ENCODE measurements at places on chromosomes 4 and X. TPM values are rescaled to one million over a fixed set of nuclear protein-coding genes. Genes with fewer than 3 reads are reported as not detected.

The VSIG1 gene
- total RNA-seq = not detected

GRCh38 chr4:80507077-80507476 is 171.5 kb downstream of the CFAP299 start:
- DNase-seq = no peak

DNA sequence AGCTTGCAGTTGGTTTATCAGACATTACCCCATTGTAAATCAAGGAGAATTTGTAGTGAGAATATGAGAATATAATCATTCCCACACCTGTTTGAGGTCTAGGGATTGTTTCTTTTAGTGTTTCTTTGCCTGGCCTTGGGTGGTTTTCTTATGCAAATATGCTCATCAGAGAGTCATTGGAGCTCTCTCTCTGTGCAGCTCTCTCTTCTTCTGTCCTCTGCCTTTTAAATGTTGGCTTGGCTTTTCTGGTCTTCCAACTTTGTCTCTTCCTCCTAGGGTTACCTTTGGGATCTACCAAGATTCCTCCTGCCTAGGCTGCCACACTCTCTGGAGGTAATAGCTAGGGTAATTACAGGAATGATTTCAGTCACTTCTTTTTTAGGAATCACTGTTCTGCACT is 102.3 kb upstream of the ARSJ start:
- no peak for DNase-seq

DNA sequence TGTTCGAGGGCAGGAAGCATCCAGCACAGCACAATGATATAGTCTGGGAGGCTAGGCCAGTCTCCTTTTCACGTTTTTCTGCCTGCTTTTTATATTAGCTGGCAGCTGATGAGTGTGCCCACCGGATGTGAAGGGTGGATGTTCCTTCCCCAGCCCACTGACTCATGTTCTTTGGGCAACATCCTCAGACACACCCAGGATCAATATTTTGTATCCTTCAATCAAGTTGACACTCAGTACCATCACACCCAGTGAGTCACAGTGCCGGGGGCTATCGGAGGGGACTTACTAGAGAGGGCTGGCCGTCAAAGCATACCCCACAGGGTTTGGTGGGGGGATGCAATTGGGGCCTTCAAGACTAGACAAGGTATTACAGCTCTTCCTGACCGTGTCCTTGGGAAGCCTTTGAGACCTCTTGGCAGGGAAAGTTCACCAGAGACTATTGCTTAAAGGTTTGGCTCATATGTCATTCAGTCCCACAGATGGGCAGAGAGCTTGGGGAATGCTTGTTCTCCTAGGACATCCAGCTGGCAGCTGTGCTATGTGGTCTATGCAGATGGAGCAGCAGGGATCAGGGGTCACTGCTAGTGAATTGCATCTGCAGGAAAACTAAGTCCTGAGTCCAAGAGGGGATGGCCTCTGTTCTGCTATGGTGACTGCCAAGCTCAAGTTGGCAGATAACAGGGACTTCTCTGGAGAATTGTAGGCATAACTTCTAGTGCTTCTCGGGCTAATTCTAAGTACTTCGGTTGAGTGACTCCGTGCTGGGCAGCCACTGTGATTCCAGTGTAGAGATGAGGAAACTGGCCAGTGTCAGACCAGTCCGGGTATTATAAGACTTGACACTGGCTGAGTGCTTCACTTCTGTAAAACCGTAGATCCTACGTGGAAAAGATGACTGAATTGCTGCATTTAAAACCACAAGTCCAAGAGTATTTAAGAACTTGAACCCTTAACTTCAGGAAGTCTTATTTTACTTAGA is 12.9 kb upstream of the WDR1 start:
- no peak for DNase-seq

DNA sequence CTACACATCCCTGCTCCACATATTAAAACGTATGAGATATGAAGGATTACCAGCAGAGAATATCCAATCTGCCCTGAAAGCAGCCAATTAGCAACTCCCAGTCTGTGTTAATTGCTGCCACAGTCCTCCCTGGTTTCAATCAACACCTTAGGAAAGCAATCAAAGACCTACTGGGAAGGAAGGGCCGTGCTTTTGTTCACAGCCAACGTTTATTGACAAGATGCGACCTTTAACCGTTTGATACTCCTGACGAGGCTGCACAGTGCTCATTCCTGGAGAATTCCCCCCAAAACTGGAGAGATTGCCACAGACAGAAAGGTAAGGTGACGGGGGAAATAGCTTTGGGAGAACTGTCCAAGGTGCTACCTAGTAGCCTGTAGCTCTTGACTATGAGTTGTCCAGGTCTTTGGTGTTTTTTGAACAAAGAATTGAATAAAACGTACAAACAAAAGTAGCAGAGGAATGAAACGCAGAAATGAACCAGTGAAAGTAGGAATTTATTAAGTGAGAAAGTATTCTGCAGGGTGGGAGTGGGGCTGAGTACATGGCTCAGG is 596.5 kb downstream of the NLGN4X start:
- no peak for DNase-seq

DNA sequence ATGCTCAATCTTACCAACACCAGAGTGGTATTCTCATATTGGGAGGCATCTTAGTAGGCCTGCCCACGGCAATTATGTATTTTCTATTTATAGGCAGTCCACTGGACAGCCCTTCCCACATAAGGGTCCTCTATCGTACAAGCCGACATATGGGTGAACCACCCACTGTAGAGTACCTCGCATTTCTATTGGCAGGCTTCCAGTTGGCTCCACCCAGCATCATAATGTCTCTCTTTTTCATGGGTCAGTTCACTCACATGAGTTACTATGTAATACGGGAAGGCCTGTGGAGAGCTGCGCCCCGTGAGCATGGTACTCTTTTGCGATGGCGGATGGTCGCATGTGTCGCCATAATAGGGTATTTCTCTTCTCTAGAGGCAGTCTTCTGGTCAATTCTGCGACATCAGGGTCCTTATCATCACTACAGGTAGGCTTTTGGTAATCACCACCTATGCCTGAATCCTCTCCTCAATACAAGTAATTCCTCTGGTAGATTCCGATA is 29.4 kb upstream of the FOXR2 start:
- DNase-seq = no peak

The ADAMTS3 gene
- 0.81 TPM for total RNA-seq

DNA sequence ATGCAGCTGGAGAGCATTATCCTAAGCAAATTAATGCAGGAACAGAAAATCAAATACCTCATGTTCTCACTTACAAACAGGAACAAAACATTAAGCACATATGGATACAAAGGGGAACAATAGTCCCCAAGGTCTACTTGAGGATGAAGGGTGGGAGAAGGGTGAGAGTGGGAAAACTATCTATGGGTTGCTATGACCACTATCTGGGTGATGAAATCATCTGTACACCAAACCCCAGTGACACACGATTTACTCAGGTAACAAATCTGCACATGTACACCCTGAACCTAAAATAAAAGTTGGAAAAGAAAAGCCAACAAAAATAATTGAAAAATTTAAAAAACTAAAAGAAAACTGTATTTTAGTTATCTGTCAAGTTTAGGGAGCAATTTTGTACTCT is 5.9 kb downstream of the HPGD start:
- no peak for DNase-seq

The FGG gene
- total RNA-seq = not detected

DNA sequence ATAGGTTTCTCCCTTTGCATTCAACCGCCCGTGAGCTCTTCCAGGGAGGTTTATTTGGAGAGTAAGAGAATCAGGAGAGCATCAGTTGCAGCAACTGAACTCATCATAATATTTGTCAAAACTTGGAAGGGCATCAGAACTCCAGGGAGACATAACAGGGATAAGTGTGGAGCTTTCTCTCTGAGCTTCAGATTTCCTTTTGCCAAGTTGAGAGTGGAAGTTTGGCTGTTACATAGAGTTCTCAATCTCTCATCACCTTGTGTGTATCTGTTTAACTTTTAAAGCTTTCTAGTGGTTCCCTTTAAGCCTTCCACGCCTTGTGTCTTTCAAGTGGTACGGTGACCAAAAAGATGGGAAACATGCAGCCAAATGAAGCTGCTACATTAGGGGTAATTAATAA is 18.8 kb downstream of the BMP3 start:
- DNase-seq = no peak

DNA sequence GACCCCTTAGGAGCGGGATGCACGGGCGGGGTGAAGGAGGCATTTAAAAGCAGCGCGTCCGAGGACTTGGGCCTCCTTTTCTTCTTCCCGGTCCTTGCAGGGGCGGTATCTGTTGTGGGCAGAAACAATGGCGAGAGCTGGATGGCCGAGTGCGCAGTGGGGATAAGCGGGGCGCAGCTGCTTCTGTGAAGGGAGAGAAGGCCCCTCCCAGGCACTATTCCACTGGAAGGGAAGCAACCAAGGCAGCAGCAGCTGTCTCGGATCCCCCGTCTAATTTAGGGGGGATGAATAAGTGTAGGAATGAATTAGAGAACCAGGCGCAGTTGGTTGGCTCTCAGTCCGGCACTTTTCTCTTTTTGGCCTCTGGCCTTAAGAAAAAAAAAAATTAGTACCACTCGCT is 995 bp downstream of the SMARCA5 start:
- peak; percentile 81 for DNase-seq

- no peak for DNase-seq
These were observed 211.7 kb downstream of the SLC4A4 start for GRCh38 chr4:71550220-71551165.

Measured in sigmoid colon (tissue), 7 donors.